Left ventricle myocardium inferior (tissue), 1 donor: ENCODE measurements at places on chromosomes 11 and 22. TPM values are rescaled to one million over a fixed set of nuclear protein-coding genes. Genes with fewer than 3 reads are reported as not detected.

The PGR gene
- 11.7 TPM for total RNA-seq

The UBQLNL gene
- not detected for total RNA-seq

The GP1BB gene
- not detected for total RNA-seq

The RBMXL2 gene
- not detected for total RNA-seq

The MS4A6E gene
- not detected for total RNA-seq

The HYOU1 gene
- total RNA-seq: 71.8 TPM

The CALCA gene
- total RNA-seq: not detected

The DNAJC24 gene
- total RNA-seq: 22.9 TPM

The KCNJ5 gene
- 5.4 TPM for total RNA-seq

The EMID1 gene
- 0.74 TPM for total RNA-seq

The BTG4 gene
- total RNA-seq: not detected

The CRYBB1 gene
- total RNA-seq: 0.66 TPM

The C11orf86 gene
- total RNA-seq: not detected

The LMO2 gene
- total RNA-seq: 8.4 TPM

The APOA1 gene
- 62.6 TPM for total RNA-seq

The BACE1 gene
- total RNA-seq: 13.8 TPM

The MS4A12 gene
- total RNA-seq: not detected
